ENCODE measurements at places on chromosomes 1 and 21.

GRCh38 chr1:87647430-87648177, 318.9 kb downstream of the LMO4 start:
- no peak for DNase-seq

GRCh38 chr1:245200146-245200545, 45.4 kb downstream of the KIF26B start:
- DNase-seq = no peak

- no peak for DNase-seq
Observed at GRCh38 chr1:155077758-155078445, 735 bp upstream of the EFNA3 start.

DNA sequence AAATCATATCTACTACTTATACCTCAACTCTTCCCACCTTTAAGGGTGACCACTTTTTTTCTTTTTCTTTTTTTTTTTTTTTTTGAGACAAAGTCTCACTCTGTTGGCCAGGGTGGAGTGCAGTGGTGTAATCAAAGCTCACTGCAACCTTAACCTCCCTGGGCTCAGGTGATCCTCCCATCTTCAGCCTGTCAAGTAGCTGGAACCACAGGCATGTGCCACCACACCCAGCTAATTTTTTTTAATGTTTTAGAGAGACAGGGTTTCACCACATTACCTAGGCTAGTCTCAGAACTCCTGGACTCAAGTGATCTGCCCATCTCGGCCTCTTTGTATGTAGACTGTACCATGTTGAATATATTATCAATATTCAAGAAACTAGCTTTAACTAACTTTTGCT, 39.4 kb downstream of the NRDC start:
- DNase-seq = no peak

GRCh38 chr1:239209591-239209990, 176.8 kb upstream of the CHRM3 start:
- peak; percentile 19 for DNase-seq

DNA sequence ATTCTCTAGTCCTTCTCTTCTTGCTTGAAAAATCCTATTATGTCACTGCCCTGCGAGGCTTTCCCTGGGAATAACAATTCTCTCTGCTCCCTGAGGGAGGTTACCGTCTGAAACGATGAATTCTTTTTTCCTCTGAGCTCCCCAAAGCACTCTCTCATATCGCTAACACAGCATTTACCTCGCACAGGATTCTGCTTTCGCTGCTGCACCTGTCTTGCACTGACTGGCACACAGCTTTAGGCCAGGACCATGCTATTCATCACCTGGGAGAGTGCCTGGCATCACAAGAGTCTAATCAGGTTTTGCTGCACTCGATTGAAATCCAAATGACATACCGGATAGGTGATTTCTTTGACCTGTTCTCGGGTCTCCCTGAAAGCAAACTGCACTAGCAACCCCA, 52.8 kb upstream of the GNG4 start:
- DNase-seq = no peak

- no peak for DNase-seq
Observed at GRCh38 chr1:29687166-29687565, 450.8 kb downstream of the PTPRU start.

- DNase-seq = no peak
Observed at GRCh38 chr1:199020051-199020450, 381.2 kb downstream of the PTPRC start.

DNA sequence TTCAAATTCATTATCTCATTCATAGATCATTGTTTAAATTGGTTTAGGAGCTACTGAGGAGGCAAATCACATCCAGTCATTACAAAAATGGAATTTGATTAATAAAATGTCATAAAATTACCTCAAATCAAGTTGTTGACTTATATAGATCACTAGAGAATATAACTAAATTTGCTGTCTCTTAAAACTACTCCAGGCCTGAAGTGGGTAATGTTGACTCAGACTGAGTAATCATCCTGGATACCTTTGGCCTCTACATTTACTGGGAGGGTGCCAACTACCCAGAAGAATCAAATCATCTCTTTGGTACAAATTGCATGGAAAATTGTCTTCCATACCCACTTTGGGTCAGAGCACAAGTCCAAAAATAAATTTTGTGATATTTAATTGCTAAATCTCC, 191.2 kb upstream of the GREM2 start:
- no peak for DNase-seq

GRCh38 chr21:31660591-31660990, 1.1 kb downstream of the SOD1 start:
- DNase-seq = no peak

DNA sequence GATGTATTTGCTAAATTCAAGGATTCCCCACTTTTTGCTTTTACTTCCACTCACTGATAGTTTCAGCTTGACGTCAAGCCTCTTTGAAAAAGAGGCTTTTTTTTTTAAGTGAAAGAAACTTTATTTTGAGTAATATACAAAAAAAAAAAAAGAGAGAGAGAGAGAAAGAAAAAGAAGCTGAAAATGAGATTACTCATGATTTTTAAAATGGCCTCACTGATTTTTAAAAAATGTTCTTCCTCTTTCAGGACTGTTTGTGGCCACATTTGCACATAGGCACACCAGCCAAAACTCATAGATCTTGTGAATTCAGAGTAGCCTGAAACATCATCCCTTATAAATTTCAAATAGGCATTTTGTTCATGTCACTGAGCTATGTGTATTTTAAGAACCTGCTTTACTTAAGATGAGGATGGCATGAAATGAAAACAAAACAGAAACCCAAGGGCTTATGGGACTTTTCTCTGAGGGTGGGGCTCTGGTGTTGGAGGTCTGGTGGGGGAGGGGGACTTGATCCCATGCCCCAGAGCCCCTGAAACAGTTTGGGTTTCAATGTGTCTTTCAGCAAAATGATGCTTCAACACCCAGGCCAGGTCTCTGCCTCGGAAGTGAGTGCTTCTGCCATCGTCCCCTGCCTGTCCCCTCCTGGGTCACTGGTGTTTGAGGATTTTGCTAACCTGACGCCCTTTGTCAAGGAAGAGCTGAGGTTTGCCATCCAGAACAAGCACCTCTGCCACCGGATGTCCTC, 6.1 kb downstream of the ATF3 start:
- no peak for DNase-seq

- no peak for DNase-seq
Observed at GRCh38 chr1:164914208-164914607, 355.2 kb downstream of the PBX1 start.

DNA sequence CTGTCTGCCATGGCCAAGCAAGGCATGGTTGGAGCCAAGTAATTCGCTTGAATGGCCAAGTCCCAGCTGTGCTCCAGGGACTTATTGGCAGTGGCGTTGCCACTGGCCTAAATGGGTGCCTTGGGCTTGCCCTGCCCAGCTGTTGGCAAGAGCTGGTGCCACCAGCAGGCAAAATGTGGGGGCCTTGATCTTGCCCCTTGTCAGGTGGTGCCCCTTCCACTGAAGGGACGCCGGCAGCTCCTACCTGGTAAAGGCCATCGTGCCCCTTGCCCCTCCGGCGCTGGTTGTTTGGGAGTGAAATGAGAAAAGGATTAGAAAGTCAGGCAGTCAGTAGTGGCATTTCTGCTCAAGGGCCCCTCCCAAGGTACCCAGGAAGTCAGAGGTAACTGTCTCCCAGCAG, 85.5 kb downstream of the CD247 start:
- no peak for DNase-seq

GRCh38 chr1:10607228-10607627, 132.5 kb downstream of the PEX14 start:
- no peak for DNase-seq

GRCh38 chr1:212621043-212621948, 12.7 kb downstream of the ATF3 start:
- peak; percentile 2 for DNase-seq

- DNase-seq = peak; percentile 69
Observed at GRCh38 chr1:201119206-201120197, 7.3 kb upstream of the CACNA1S start.

GRCh38 chr1:163263818-163264655, 57.7 kb upstream of the NUF2 start:
- DNase-seq = no peak

DNA sequence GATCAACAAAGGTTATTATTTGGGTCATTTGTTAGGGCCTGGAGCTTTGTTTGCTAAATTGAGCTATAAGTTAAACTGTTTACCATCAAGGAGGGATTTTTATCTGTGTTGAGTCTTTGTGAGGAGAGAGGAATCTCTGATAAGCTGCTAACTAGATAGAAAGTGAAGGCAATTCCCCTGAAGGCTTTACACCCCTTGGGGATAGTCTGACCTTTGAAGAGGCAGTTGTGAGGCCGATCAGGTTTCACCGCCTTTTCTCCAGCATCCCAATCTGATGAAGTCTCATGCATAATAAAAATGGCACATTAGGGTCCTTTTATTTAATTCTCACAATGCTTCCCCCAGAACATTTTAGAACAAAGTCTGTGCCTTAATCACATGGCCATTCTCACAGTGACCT, 21.8 kb downstream of the C1orf21 start:
- no peak for DNase-seq

GRCh38 chr1:37752583-37753471, 12.1 kb downstream of the EPHA10 start:
- no peak for DNase-seq

DNA sequence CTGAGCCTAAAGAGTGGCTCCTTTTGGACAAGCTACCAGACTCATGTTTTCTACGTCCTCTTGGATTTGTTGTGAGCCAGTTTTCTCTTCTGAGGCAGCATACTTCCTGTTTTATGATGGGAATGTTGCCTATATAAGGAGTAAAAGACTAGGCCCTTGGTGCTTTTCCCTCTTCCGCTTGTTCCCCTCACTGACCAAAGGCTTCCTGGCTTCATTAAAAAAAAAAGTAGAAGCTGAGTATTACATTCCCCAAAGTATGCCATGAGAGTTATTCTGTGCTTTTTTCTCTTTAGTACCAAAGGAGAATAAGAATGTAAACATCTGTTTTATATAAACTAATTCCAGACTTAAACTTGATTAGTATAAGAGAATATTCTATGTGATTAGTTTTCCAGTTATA, 6.5 kb upstream of the HMCN1 start:
- no peak for DNase-seq

DNA sequence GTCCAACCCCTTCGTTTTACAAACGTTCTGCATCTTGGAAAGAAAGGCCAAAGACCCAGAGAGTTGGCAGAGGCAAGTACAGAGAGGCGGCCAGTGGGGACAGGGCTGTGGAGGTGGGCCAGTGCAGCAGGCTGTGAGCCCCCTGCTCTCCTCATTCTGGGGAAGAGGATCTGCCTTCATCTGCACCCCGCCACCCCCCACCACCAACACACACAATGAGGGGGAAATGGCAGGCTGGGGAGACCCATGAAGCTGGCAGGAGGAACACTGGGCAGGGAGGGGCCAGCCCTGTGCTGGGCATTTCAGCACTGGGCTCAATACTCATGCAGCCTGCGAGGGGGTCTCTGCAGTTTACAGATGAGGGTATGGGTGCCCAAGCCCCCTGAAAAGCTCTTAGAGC, 14.6 kb downstream of the STMN1 start:
- no peak for DNase-seq
